ENCODE measurements at places on chromosomes 3 and 15. TPM values are rescaled to one million over a fixed set of nuclear protein-coding genes. Genes with fewer than 3 reads are reported as not detected.

GRCh38 chr3:105835606-105836005 lies 33.2 kb downstream of the CBLB start:
- DNase-seq: no peak

GRCh38 chr15:31173790-31174450 lies 72.4 kb upstream of the TRPM1 start:
- DNase-seq: no peak

DNA sequence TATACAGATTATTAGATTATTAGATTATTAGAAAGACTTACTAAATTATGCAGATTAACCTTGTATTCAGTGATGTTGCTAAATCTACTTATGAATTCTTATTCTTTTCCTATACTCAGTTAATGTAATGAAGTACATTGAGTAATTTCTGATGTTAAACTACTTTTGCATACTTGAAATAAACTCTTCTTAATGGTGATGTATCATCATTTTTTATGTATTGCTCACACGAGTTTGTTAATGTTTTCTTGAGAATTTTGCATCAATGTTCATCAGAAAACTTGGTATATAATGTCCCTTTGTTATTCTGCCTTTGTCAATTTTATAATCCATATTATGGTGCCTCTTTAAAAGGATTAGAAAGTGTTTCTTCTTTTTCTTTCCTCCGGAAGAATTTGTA lies 163.2 kb upstream of the COL8A1 start:
- no peak for DNase-seq

DNA sequence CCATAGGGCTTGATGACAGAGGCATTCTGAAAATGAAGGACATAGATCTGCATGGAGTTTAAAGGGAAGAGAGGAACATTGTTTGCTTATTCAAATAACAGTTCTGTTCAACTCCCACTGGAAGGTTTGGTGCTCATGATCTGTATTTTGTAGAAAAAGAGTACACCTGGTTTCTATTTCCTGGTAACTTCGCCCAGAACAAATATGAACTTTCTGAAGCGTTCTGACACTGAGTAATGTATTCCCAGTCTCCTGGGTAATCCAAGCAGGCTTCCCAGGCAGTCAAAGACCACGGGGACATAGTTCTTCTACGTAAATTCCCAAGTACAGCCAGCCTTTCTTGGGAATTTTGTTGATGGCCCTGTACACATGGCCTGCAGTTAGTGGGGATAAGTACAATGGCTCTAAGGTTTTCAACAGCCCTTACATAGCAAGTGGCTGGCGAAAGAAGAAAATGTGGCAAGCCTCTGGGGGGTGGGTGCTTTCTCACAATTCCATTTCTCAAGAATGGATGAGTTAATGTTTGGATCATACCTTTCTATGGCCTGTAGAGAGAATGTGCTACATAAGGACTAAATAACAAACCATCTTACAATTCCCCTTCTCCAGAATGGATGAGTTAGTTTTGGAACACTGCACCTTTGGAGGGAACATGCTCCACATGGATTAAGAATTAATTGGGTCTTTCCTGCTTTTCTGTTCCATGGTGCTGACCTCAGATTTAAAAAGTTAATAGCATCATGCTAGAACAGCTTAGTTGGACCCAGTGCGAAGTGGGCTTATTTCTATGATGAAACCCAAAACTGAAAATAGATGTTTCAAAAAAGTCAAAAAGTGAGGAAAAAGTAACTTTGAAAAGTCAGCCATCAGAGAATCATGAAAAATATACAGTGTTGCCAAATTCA lies 52.7 kb downstream of the COL6A6 start:
- no peak for DNase-seq

Gene FBN1
- total RNA-seq: 4.9 TPM
